ENCODE measurements at places on chromosomes 7 and 10.

- no peak for DNase-seq
Measured at GRCh38 chr7:155791836-155792235, 20.4 kb downstream of the SHH start.

DNA sequence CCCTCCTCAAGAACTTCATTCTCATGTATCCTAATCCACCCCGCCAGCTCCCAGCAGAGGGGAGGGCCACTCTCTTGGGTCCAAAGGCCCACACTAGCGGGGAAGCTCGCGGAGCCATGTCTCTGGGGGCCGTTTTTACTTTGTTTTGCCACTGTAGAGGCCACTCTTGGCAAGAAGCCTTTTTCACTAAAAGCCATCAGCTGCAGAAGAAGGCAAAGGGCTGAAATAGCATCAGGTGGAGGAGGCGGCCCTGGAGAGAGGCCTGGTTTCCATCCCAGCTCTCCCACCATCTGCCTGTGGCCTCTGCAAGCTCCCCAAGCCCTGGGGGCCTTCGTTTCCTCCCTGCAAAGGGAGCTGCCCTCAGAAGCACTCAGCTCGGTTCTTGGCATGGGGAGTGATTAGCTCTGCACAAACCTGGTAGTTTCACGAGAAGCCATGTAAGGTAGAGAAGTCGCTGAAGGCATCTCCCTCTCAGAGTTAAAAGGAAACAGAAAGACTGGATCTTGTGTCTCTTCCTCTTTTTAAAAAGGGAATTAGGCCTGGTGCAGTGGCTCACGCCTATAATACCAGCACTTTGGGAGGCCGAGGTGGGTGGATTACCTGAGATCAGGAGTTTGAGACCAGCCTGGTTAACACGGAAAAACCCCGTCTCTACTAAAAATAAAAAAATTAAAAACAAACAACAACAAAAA is 70.3 kb downstream of the PARP12 start:
- DNase-seq, result no peak

DNA sequence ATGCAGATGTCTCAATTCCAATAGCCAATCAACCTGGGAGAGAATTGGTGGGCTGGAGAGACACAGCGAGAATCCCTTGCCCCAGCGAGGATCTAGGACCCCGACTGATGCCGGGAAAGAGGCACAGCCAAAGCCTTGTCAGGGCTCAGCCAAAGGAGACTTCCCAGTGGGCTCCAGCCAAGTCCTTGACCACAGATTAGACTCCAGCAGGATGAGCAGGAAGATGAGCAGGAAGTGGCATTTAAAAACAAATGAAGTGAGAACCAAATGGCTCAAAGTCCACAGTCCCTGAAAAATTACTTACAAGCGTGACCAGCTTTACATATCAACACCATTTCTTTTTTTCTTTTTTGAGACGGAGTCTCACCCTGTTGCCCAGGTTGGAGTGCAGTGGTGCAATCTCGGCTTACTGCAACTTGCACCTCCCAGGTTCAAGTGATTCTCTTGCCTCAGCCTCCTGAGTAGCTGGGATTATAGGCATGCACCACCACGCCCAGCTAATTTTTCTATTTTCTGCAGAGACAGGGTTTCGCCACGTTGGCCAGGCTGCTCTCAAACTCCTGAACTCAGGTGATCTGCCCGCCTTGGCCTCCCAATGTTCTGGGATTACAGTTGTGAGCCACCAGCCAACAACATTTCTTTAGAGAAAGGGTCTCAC is 40.2 kb downstream of the CTBP2 start:
- DNase-seq, result no peak

- DNase-seq, result no peak
Measured at GRCh38 chr10:114346176-114347031, 57.9 kb downstream of the AFAP1L2 start.

GRCh38 chr7:35909870-35910357 is 109.1 kb downstream of the SEPTIN7 start:
- no peak for DNase-seq

GRCh38 chr7:158377800-158378623 is 209.6 kb downstream of the PTPRN2 start:
- DNase-seq, result no peak

DNA sequence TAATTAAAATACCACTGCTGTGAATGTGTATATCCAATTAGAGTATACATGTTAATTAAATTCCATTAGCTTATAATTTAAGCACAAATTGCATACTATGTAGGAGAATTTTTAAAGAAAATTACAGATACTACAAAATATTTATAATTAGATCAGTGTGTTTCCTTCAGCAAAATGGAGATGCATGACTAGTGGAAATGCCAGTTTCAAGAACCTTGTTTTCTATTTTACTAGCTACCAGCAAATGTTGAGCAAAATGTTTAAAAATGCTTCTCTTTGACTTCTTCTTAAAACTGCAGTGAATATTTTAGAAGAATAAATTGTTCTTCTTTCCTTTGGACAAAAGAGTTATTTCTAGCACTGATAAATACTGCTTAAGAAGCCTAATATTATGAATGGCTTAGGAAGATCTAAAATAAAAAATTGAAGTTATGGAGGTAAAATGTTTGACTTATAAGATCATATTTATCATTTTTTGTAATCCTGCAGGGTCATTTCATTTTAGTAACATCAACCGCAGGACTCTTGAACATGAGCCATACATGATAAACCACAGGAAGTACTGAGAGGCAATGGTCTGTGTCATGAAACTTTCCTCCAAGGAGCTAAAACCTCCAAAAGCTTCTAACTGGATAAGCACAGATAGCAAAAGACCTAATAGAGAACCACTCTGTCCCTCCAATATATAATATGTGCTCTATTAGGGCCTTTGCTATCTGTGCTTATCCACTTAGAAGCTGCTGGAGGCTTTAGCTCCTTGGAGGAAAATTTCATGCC is 1066.0 kb upstream of the CELF2 start:
- no peak for DNase-seq

DNA sequence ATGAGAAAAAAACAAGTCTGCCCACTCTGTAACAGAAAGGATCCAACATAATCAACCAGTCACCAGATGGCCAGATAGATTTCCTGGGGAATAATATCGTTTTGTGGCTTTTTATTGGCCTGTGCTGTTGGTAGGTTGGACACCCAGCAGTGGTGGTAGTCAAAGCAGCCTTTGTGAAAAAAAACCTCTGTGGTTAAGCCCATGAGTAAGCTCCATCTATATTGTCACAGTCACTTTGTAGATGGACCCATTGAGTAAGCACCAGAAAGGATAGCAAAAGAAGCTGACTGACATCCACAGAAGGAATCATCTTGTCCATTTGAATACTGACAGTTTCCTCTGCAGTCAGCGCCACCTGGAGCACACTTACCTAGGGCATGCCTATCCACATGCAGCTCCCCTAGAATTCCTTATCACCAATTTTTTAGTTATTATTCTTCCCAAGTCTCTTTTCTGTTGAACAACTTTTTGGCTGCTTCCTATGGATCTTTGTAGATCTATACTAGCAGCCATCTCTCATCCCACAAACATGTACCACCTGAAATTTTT is 96.9 kb downstream of the IQUB start:
- DNase-seq, result no peak

GRCh38 chr7:112186300-112186699 is 19.9 kb downstream of the DOCK4 start:
- no peak for DNase-seq

DNA sequence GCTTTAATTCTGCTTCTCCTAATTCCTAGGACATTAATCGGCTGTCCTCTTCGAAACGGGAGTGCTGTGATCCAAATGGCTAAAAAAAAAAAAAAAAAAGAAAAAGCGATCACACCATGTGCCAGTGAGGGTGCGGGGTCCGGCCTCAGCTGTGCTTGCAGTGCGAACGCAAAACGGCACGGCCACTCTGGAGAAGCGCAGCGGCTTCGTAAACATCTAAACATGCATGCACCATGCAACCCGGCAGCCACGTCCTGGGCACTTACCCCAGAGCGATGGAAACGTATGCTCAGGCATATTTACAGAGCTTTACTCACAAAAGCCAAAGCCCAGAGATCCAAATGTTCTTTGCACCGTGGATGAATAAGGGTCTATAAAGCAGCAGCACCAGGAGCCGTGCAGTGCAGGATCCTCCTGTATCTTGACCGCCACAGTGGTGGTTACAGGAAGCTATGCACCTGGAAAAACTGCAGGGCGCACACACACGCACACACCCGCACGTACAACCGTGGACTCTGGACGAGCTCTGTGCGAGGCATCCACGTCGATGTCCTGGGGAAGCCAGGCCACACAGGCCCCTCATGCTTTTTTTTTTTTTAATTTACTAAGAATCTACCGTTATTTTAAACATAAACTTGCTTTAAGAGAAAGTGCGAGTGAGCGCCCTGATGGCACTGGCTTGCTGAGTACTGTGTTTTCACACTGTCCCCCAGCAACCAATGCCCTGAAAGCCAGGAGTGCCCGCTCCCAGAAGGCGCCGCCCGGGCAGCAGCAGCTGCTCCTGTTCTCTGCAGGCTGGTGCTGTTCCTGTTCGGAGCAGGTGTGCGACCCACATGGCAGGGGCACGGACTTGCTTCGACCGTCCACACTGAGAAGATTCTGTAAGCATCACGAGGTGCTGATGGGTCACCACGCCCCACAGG is 25.0 kb downstream of the GPER1 start:
- no peak for DNase-seq

DNA sequence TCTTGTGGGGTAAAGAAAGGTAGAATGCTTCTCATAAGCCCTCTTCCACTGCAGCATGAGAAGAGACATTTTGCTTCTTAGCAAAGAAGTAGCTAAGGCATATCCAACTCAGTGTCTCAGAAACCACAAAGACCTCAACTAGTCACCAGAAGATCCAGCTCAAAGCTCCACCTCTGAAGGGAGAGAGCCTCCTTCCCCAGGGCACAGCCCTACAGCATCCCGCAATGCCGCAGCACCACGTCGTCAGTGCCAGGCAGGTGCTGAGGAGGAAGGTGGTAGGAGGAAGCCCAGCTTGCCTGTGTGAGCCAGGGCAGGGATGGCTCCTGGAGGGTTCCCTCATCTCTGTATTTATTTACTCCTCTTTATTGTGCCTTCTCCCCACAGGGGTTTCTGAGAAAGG is 385.6 kb upstream of the NPVF start:
- no peak for DNase-seq

- DNase-seq, result no peak
Measured at GRCh38 chr10:132481690-132482089, 55.9 kb upstream of the INPP5A start.

DNA sequence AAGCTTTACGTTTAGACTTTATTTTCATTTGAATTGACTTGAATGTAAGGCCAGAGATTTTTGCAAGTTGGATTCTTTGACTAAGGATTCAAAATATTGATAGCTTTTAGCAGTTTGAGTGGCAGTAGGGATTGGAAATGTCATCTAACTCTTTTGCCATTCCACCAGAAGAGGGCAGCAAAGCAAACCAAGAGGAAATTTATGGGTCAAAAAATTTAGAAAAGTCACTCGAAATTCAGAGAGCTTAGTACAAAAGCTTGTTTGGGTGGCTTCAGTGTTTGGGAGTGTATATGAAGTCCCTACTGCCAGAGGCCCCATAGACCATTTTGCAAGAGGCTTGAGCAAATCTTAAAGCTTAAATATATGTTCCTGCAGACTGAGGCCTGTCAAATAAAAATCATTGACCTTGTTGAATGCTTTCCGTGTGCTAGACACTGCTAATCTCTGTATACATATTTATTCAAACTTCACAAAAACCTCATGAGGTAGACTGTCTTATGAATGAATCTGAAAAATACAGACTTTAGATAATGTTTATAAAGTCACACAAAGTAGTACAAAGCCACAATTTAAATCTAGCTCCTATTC is 44.6 kb upstream of the RSBN1L start:
- DNase-seq, result no peak

DNA sequence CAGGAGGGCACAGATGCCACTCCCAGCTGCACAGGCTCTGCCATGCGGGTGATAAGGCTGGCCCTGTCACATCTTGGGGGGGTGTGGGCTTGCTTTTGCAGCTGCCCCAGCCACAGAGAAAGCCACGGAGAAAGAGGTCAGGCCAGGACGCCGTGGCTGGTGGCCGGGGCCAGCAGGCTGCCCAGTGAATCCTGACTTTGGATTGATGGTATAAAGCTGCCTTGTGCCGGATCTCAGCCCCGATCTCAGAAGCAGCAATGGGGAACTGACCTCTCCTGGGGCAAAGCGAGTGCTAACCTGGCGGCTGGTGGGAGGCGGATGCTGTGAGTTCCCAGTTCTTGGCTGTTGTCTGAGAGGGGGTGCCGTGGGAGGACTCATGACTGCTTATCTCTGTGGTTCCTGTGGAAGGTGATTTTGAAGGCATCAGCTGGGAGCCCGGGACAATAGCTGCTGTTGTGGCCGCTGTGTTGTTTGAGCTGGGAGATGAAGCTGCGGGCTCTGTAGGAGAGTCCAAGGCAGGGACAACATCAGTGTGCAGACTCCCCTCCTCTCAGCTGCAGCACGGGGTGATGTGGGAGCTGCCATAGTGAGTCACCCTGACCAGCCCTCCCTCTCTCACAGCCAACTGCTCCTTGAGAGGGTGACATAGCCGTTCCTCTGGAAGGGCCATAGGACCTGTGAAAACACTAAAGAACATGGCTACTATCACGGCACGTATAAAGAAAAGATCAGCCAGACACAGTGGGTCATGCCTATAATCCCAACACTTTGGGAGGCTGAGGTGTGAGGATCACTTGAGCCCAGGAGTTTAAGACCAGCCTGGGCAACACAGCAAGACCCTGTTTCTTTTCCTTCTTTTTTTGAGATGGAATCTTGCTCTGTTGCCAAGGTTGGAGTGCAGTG is 17.0 kb downstream of the IL15RA start:
- DNase-seq, result peak; percentile 14

DNA sequence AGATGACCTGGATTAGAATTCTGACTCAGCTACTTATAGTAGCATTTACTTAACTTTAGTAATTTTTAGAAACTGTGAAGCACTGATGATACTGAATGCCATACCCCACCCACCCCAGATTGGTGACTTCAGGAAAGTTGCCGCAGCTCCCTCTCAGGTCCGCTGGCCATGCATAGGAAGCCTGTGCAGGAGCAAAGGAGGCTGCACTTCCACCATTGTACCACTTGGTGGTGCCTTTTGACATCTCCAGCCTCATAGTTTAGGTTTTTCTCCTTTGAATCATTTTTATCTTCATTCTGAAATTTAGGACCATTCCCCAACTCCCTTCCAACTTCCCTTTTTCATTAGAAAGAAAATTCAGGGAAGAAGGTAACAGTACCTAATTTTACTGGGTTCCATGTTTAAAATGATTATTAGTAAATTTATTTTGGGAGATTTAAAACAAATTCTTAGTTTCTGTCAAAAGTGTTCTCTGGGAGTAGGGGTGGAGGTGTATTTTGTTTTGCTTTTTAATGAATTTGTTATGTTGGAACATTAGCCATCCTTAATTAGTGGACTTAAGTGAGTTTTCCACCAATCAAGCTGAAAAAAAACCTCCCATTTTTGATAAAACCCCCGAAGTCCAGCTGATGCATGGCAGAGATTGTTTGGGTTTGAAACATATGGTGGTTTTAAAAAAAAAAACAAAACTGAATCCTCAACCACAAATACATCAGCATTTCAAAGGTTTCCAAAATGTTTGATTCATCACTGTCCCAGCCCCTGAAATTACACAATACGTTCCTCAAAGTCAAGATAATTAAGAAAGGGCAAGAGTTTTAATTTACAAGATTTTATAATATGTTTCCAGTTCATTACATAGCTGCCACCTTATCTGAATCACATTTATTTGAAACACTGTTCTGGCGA is 109.6 kb downstream of the WNT2 start:
- no peak for DNase-seq
